Hematopoietic multipotent progenitor cell treated with erythropoietin and hydrocortisone succinate and interleukin-3 and kit ligand, for 8 days (in vitro differentiated cells): ENCODE measurements at places on chromosomes 4 and X.

- DNase-seq, result no peak
Measured at GRCh38 chr4:118955515-118955914, 66.9 kb downstream of the SYNPO2 start.

- DNase-seq, result peak; percentile 61
Measured at GRCh38 chrX:110410603-110411002, 52.0 kb downstream of the RTL9 start.

DNA sequence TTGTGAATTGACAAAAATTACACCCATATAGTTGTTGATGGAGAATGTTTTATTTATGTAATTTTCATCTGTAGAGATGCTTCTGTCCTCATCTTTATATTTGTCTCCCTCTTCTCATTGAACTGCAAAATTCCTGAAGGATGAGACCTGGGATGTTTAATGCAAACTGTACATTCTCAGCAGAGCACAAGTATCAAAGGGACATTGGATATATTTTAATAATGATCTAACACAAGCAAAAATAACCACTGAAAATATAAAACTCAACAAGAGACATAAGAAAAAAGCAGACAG is 28.6 kb downstream of the UGDH start:
- no peak for DNase-seq

GRCh38 chr4:76023389-76023788 is at the start of gene CXCL10:
CXCL10 (minus strand) TSS chr4:76023497; CDS start chr4:76023431, 66 bp downstream.
- no peak for DNase-seq

GRCh38 chr4:142840516-142841123 is 5.5 kb downstream of the INPP4B start:
- DNase-seq, result peak; percentile 45

DNA sequence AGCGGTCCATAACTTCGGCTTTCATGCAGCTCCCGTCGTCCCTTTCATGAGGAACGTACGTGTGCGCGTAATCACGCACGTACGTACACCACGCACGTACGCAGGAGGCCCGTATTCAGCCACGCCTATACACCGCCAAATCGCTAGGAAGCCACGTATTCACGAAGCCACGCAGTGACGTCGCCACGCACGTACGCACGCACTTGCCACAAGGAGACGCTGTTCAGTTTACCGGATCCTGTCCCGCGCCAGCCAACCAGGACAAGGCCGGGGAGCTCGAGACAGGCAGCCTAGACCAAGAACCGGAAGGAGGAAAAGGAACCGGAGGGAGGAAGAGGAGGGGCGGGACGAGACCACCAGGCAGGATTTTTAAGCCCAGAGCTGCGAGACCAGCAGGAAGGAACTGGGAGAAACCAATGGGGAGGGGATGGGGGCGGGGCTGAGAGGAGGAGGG is at the start of gene EOLA2:
TSS of gene EOLA2 (minus strand) at position 65 of the 454 bp plus-strand sequence. CDS start 4,617 bp downstream, outside the sequence.
- DNase-seq, result peak; percentile 96

DNA sequence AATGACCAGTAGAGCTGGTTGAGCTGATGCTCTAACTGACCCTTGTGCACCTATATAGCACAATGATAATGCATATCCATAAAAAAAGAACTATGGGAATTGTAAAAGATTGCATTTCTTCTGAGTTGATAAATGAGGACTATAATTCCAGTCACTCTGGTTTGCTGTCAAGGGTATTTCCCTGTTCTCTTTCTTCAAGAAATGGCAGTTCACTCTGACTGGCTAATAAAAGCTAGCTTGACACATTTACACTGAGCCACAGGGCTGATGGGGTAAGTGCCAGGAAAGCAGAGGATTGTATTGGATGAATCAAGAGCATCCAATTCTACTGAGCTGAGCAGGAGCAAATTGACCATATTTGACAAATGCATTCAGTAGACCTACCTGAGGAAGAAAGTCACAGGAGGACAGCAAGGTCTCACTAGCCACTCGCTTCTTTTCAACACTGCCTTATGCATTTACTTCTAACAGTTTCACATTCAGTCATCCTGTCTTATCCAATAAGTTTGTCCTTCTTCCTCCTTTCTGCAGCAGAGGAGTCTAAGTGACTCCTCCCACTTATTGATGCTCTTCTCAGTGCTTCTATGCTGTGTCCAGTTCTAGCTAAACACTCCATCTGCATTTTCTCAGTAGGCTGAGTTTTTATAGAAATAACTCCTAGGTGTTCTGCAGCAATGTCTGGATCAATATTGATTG is 43.0 kb downstream of the RBMX2 start:
- DNase-seq, result no peak

- DNase-seq, result no peak
Measured at GRCh38 chr4:72761368-72762038, 192.5 kb upstream of the ADAMTS3 start.

DNA sequence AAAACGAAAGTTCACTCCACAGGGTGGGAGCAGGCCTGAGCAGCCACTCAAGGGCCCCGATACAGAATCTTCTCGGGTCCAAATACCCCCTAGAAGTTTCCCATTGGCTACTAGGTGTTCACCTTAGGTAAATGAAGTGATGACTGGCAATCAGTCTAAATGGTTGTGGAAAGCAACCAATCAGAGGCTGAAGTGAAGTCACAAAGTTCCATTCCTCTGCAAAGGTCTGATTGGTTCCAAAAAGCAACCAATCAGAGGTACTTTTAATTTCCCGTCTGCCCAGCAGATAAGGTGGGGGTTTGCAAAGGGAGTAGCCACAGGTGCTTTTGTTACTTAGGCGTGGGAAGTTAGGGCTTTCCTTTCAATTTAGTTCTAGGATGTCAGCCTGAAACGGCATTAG is 58.2 kb upstream of the NKAP start:
- no peak for DNase-seq

- no peak for DNase-seq
Measured at GRCh38 chr4:168487282-168488035, 7.2 kb upstream of the DDX60L start.

- peak; percentile 26 for DNase-seq
Measured at GRCh38 chr4:4182835-4183568, 43.7 kb downstream of the OTOP1 start.

DNA sequence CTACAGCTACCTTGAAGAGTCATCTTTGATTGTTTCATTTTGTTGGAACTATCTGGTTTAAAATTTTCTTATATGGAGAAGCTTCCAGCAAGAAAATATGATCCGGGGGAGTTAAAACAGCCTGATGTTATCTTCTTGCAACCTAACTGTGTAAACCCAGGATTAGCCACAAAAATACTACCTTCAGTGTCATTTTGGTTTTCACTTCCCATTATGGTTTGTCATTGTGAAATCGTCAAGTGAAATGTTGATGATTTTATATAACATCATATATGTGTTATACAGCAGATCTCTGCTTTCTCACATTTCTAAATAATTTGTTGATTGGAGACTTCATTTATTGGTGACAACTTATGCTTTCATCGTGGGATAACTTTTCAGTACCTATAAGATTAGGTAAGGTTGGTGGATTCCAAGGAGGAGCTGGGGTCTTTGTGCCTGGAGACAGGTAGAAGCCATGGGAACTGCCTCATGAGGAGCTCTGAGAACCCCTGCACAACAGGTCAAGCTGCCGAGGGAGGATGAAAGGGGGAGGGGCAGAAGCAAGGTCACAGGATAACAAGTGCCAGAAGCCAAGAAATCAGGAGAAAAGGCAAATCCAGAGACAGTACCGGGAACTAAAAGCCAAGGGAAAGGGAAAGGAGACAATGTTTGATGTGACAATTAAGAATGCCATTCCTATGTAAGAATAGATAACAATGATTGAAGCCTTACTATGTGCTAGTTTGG is 7.2 kb downstream of the ARHGAP24 start:
- DNase-seq, result no peak

GRCh38 chrX:14497184-14497666 is 32.1 kb upstream of the GLRA2 start:
- no peak for DNase-seq

DNA sequence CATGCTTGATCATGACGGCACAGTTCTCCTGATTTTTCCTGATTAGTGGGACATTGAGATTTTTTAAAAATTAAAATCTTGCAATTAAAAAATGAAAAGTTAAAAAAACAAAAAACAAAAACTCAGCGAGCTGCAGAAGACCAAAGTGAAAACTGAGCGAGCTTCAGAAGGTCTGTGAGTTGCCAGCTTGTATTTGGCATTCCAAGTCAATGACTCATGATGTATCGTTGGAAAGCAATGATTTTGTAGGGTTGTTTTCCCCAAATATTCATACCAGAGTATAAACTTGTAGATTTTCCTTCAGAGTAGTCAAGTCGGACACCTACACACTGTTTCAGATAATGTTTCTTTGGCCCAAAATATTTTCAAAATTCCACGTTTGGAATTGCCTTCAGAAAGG is 76.9 kb downstream of the LRRC66 start:
- DNase-seq, result no peak

GRCh38 chr4:6331018-6331417 is 61.4 kb downstream of the WFS1 start:
- DNase-seq, result peak; percentile 40

DNA sequence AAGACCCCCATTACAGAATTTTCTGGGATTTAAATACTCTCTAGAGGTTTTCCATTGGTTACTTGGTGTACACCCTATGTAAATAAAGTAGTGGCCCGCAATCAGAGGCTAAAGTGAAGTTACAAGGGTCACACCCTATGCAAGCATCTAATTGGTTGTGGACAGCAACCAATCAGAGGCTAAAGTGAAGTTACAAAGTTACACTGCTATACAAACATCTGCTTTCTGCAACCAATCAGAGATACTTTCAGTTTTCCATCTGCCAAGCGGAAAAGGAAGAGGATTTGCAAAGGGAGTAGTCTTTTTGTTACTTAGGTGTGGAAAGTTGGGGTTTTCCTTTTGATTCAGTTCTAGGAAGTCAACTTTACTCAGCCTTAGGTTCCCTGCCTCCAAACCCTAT is 2.0 kb upstream of the ATRX start:
- DNase-seq, result peak; percentile 87

DNA sequence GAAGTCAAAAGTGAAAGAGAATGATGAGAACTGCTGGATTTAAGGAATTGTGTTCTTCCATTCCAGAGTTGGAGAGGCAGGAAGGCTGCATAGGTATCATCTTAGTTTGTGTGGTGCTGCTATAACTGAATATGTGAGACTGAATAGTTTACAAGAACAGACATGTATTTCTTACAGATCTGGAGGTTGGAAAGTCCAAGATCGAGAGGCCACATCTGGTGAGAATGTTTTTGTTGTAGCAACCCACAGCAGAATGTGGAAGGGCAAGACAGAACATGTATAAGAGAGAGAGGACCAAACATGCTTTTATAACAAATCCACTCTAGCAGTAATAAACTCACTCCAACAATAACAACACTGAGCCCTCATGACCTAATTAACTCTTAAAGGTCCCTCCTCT is 408.6 kb downstream of the FAM47B start:
- no peak for DNase-seq

GRCh38 chr4:40825014-40825838 is 75.5 kb downstream of the NSUN7 start:
- no peak for DNase-seq

DNA sequence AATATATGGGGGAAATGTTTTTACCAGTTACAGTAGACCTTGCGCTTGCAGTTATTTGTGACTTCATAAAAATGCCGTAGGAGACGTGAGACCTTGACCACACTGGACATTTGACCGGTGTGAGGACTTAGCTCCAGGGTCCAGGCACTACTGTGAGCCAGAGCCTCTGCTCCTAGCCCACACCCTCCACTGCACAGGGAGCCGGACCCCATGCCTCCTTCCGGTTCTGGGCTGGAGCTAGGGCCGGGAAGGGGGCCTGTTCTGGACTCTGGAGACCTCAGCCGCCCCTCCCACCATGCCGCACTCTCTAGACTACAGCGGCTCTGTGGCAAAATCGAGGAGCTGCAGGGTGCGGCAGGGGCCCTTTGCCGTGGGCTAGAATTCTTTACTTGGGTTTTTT is 5.3 kb downstream of the PCGF3 start:
- DNase-seq, result no peak

DNA sequence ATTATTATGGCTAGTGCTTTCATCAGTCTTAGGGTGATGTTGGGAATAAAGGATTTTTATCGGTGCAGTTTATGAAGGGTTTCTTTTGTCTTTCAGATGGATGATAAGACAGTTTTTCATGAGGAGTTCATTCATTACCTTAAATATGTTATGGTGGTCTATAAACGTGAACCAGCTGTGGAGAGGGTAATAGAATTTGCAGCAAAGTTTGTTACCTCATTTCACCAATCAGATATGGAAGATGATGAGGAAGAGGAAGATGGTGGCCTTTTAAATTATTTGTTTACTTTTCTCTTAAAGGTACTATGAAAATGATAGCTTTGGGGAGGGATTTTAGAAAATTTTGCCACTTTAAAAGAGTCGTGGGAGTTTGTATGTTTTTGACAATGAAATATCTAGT is 1.3 kb downstream of the NCAPG start:
- peak; percentile 14 for DNase-seq

- no peak for DNase-seq
Measured at GRCh38 chr4:186915816-186916215, 192.2 kb upstream of the FAT1 start.

GRCh38 chr4:80412322-80412721 is 76.8 kb downstream of the CFAP299 start:
- no peak for DNase-seq

- DNase-seq, result no peak
Measured at GRCh38 chr4:103156106-103156505, 42.0 kb downstream of the CENPE start.

DNA sequence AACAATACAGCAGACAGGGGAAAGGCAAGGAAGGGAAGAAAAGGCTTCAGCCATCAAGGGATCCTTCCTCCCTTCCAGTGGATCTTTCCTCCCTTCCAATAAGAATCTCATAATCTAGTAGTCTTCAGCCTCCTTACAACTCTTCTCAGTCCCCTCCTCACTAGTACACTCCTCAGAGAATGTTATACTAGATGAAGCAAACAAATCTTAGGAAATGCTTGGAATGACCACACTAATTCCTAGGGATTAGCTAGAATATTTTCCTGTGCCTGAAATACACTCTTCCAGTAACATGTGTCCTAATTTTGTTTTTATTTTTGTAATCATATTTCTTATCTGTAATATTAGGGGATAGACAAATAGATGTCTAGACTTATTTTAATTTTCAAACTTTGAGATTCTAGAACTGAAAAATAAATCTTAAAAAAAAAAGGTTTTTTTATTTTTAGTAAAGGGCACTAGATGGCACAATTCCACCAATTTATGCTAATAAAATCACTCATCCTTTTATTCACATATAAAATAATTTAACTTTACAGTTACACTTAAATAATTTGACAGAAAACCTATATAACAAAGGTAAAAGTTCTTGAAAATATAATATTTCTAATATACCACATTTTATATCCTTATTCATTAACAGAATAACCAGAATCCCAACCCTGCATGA is 7.0 kb upstream of the STPG2 start:
- peak; percentile 10 for DNase-seq

DNA sequence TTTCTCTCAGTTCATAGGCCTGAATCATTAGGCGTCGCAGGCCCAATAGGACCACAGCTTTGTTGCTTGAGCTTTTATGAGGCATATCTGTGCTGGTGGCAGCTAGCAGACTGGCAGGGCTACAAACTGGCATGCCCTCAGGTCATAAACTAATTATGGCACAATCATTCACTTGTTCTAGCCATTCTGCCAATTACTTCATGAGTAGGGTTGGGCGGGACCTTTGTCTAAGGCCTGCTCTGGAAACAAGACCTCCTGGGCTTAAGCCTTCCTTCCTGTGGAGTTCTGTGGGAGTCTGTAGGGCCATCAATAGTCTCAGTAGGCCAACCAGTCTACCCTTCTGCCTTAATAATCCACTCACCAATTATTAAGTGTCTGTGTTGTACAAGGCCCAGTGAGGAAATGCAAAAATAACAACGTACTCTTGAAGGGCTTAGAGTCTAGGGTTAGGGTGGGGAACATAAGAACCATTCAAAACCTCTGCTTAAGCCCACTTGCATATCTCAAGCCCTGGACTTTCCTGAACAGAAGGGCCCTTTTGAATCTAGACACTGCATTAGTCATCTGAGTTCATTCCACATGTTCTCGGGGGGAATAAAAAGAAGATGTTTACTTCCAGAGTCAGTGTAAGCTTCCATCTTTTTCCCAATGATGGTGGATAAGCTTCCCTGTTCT is 44.5 kb downstream of the SHROOM4 start:
- no peak for DNase-seq
